ENCODE measurements at places on chromosomes 2 and 18.

DNA sequence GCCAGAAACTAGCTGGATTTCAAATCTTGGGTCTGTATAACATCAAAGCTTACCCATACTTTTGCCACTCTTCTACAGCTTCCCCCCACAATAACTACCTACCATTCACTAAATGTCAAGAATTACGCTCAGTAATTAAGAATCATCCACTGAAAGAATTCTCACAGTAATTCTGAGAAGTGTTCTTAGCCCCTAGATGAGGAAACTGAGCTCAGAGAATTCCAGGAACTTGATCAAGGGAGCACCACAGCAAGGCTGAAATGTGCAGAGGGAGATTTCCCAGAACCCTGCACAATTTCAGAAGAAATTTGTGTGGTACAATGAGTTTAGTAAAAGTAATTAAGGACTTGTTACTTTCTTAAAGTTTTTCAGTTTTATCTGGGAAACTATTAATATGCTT lies 194.5 kb upstream of the STK17B start:
- no peak for DNase-seq

DNA sequence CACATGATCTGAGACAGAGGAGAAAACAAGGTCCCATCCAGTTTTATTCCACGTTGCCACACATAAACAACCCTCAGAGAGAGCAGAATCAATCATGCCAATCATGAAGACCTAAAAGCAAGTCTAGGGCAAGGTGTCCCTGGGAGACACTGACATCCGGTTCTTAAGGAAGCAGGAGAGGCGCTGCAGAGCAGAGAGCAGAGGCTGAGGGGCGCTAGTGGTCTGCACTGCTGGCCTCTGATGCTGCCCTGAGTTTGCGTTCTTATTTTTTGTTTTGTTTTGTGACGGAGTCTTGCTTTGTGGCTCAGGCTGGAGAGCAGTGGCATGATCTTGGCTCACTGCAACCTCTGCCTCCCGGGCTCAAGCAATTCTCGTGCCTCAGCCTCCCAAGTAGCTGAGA lies 83.3 kb downstream of the SMIM21 start:
- no peak for DNase-seq

GRCh38 chr18:13493725-13494124 lies 232.6 kb downstream of the FAM210A start:
- DNase-seq = no peak

DNA sequence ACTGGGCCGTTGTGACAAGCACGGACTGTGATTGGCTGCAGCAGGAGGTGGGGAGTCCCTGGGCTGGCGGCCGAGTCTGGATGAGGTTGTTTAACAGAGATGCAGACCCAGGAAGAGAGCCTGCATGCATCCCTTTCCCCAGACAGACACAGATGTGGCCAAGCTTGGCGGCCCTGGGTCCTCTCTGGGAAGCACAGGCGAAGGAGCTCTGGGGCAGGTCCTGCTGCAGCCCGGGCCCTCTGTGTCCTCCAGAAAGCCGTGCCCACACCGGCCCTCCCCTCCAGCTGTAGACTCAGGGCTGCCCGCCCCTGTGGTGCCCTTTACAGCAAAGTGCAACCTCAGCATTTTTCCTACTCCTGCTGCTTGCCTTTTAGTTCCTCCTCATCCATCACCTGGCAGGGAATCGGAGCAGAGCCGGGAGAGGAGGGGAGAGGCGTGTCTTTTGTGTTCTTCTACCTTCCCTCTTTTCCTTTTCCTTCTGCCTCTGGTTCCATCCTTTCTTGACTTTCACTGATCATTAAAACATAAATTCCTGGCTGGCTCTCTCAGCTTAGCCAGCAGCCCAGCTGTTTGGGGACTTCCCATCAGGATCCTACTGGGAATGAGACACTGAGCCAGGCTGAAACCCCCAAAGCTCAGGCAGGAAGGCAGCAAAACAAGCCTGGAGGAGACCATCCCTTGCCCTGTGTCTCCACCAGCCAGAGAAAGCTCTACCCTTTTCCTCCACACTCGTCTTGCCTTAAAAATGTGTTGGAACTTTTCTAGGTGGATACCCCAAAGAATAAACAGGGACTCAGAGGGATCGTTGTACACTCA lies 75.0 kb downstream of the CTIF start:
- DNase-seq = no peak

- DNase-seq = no peak
Measured at GRCh38 chr2:16506366-16506765, 159.3 kb downstream of the CYRIA start.

DNA sequence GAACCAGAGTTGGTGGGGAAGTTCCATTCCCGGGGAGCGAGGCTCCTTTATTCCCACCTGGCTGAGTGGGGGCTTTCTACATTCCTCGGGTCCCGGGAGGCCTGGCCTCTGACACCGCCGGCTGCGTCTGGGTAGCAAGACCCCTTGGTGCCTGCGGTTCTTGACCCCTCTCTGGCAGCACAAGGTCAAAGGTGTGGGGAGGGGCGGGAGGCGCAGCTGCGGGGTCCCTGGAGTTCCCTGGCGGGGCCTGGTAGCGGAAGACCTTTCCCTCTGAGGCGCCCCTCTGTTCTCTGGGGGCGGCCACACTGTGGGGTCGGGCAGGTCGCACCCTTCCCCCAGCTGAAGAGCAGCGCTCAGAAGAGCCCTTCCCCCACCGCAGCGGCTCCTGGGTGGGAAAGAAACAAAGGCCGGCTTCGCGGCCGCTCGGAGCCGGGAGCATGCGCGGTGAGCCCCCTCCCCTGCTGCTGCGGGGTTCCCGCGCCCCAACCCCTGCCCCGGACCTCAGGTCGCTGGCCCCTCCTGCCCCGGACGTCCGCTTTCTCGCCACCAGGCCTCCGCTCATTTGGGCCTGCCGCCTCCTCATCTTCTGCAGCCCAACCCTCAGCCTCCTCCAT lies 146.3 kb downstream of the ANKRD44 start:
- DNase-seq = no peak

DNA sequence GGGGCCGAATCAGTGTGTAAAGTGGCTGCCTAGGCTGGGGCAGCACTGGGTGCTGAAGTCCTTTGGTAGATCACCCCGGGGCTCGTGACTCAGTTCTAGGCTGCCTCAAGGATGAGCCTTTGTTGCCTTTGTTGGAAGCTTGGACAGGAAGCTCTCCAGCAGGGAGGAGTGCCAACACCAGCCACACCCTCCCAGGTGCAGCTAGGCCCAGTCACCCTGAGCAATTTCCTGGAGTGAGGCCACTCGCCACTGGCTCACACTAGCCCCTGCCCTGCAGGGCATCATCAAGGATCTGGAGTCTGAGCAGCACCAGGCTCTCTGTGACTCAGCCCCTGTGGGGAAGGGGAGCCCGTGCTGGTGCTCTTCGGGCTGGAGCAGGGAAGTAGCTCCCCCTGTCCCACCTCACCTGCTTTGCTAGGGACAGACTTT lies 6.7 kb upstream of the SDC1 start:
- no peak for DNase-seq

DNA sequence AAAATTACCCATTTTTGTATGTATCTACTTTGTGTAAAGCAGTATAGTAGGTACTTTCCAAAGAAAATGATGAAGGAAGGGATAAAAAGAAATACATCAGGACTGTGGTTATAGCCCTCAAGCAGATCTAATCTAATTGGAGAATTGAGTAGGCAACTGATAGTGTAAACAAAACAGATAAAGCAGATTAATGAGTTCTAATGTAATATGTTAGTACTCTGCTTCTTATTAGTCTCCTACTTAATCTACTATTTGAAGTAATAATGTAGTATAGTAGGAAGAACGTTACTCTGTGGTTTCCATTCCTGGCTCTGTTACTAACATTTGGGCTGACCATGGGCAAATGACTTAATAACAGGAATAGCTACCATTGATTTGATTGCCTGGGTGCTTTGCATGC lies 250.7 kb downstream of the ARHGAP15 start:
- DNase-seq = no peak

GRCh38 chr2:72035518-72036172 lies 112.0 kb downstream of the CYP26B1 start:
- DNase-seq = no peak

- DNase-seq = no peak
Measured at GRCh38 chr2:239203443-239204135, 197.2 kb downstream of the HDAC4 start.

DNA sequence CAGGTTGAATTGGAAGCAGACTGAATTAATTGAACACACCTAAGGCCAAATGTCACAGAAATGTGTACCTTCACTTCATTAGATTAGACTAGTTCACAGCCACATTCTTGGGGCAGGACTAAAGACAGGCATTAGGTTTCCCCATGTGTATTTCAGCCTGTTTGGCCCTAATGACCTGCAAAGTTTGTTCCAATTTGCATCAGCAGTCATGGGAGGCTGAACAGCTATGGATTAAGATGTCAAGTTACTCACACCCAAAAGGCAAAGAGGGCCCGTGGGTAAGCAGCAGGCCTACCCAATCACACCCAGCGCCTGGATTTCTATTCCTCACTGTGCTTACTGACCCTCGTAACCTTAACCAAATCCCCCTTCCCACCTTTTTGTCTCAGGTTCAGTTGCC lies 99.6 kb upstream of the RIOK3 start:
- DNase-seq = no peak

GRCh38 chr18:47968721-47969120 lies 38.3 kb upstream of the SMAD2 start:
- DNase-seq = no peak

DNA sequence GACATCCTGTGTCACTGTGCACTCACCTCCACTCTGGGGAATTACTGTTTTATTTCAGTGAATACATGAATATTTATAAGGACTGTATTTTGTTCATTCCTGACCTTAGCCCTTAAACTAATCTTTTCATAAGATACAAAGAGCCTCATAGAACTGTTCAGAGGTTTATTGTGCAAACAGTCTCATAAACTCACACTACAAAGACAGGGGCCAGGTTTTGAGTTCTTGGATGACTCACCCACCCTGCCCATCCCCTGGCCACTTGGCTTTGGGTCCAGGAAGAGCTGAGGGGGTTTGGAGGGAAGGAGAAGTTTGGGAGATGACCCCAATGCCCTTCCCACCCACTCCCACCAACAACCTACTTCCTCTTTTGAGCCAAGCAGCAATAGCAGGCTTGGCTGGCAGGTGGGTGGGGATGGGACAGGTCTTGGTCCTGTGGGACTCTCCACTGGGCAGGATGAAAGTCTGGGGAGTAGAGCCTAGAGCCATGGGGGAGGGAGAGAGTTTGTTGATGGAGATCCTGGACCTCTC lies 43.1 kb upstream of the IL1R2 start:
- DNase-seq = no peak

GRCh38 chr2:73281244-73281643 lies 3.0 kb downstream of the FBXO41 start:
- DNase-seq = no peak

DNA sequence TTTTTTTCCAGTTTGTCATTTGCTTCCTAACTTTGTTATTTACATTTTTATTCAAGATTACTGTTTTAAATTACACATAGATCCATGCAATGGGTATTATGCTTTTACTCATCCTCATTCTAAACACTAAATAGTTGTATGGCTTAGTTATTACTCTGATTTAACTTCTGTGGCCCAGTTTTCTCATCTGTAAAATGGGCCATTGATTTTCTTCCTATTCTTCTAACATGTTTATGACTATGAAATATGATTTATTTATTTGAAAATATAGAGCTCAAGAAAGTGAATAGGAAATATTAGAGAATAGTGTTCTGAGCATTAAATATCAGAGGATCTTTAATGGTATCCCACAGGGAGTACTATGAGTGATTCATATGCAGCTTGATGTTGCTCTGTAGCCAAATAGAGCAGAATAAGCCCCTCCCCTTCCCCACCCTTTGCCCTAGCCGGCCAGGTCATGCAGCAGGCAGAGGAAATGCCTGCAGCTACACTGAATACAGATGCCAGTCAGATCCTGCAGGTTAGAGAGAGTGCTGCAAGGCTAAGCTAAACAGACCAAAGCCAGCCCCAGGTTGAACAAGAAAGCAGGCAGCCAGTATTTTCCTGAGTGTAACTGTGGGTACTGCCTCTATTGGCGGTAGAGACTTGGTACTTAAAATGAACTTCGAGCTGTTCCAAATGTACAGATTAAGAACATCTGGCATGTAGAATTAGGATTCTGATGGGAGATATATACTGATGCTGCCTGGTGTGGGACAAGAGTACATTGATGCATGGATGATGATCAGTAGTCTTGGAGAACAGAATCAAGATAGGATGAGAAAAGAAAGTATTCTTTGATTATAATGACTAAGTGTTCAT lies 11.7 kb upstream of the ACYP2 start:
- no peak for DNase-seq

DNA sequence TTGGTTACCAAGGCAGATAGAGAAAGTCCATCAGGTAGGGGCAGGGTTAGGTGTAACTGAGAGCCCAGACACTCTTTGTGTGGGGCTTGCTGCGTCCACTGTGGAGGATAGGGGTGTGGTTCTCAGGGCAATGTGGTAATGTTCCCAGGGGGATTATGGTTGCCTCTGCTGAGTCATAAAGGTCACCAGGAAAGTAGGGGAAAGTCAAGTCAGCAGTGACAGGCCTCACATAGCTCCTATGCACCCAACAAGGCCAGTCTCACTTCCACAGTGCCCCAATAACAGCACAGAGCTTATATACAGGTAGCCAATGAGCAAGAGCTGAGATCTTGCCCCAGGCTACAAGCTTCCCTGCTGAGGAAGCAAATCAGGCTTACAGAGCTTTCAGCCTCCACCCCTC lies 1438.0 kb upstream of the ZEB2 start:
- DNase-seq = no peak

- DNase-seq = no peak
Measured at GRCh38 chr2:205715831-205716525, 33.7 kb downstream of the NRP2 start.

- no peak for DNase-seq
Measured at GRCh38 chr18:77114415-77115191, 18.0 kb downstream of the MBP start.

GRCh38 chr18:22032392-22032961 lies 136.9 kb upstream of the GATA6 start:
- DNase-seq = no peak

Measured in stimulated activated CD4-positive, alpha-beta T cell treated with anti-CD3 and anti-CD28 coated beads, Interleukin-15, amount 100 ng/mL, for 1 hour (primary cell).